ENCODE measurements at places on chromosomes 12 and 14.

GRCh38 chr12:116441292-116441691 lies 117.9 kb upstream of the MAP1LC3B2 start:
- DNase-seq: no peak

DNA sequence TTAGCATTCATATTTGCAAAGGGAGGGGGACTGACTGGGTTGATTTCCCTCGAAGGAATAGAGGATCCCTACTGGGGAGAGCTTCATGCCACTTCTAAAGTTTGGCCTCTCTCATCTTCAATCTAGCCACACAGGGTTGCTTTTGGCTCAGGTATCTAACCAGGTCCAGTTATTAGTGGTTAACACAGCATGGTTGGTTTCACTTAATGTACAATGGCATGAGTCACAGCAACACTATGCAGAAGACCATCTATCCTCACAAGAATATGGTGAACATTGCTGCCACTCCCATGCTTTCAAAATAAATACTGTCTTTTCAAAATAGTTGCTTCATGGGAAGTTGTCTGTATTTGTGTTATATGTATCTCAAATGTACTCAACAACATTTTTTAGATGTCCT lies 6.6 kb upstream of the RAB3IP start:
- no peak for DNase-seq

GRCh38 chr14:60723907-60724618 lies at the start of gene SIX4:
SIX4 (minus strand) TSS chr14:60724351; CDS start chr14:60724074, 277 bp downstream.
- DNase-seq: peak; percentile 50

GRCh38 chr12:24993793-24994192 lies 44.9 kb upstream of the BCAT1 start:
- no peak for DNase-seq

GRCh38 chr12:129973236-129973961 lies 69.6 kb upstream of the TMEM132D start:
- no peak for DNase-seq

DNA sequence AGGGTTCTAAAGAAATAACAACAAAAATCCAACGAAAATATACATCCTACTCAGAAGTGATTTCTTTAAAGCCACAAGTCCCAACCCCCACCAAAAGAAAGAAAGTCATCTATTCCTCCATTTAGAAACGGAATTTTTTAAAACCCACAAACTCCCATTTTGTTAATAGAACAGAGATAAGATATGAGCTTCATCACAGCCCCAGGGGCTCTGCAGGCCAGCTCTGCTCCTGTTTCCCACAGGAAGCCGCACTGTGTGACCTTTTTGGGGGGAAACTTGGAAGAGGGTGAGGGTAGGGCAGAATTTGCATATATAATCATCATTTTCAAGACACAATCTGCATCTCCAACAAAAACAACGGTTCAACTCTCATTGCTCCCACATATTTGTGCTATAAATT lies 2.8 kb downstream of the FBXL14 start:
- DNase-seq: no peak

DNA sequence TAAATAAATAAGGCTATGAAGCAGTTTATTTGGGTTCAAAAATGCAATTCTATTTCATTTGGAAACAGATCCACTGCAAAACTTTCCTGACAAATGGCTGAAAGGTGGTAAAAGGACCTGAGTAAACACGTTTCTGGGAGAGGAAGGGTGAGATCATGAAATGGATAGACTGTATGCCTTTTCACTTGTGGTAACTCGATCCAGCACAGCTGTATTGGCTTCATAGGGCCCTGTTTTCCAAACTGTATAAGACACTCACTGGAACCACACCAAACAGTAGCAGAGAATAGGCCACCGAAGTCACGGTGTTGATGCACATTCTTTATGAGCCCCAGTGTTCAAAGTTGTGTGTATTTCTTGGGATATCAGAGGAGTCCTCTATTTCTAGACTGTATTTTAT lies 325.2 kb upstream of the DIO2 start:
- DNase-seq: no peak

DNA sequence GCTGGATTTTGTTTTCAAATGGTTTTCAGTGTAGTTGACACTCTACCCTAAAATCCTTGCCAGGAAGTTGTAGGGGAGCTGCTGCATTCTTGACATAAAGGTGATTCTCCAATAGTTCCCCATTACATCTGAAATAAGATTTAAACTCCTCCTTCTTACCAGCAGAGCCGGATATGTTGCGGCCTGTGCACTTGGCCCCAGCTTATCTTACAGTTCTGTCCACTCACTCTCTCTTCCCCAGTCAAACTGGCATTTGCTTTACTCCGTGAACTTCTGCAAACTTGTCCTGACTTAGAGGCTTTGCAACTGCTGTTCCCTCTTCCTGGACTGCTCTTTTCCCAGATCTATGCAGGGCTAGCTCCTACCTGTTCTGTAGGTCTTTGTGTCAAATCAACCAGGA lies 929.5 kb downstream of the VRK1 start:
- DNase-seq: no peak

DNA sequence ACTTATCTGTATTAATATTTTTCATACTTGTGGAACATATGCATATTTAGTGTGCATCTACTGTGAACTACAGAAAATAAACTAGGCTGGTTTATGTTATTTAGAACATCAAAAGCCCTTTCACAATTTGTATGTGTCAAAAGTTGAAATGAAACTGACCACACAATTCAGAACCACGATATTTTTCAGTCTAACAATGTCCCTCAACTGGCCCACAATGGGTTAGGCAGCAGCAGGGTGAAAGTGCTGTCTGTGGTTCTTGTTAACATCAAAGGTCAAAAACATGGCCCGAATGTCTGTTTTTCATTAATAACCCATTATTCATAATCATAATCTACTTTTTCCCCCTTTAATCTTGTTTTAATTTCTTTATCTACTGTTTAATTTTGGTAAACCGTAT lies 559.9 kb upstream of the ATP2B1 start:
- DNase-seq: no peak

GRCh38 chr12:92244036-92244435 lies 98.4 kb upstream of the BTG1 start:
- DNase-seq: no peak

DNA sequence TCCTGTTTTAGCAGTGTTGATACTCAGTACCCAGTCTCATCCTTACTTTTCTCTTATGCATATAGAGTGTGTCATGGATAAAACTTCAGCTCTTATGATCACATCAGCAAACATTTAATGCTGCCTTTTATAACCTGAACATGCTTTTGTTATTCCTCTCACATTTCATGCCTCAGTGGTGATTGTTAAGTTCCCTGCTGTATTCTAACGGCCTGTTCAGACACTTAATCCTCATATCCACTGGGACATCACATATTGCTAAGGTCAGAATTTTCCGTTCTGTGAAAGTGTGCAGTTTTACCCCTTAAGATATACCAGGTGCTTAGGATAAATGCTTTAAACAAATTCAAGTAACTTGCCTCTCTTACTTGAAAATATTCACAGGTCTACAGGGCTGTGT lies 268.7 kb upstream of the SEL1L start:
- no peak for DNase-seq

GRCh38 chr12:57087010-57087690 lies 1.8 kb upstream of the NAB2 start:
- peak; percentile 29 for DNase-seq

- no peak for DNase-seq
Observed at GRCh38 chr12:2550561-2551411, 244.0 kb upstream of the FKBP4 start.

DNA sequence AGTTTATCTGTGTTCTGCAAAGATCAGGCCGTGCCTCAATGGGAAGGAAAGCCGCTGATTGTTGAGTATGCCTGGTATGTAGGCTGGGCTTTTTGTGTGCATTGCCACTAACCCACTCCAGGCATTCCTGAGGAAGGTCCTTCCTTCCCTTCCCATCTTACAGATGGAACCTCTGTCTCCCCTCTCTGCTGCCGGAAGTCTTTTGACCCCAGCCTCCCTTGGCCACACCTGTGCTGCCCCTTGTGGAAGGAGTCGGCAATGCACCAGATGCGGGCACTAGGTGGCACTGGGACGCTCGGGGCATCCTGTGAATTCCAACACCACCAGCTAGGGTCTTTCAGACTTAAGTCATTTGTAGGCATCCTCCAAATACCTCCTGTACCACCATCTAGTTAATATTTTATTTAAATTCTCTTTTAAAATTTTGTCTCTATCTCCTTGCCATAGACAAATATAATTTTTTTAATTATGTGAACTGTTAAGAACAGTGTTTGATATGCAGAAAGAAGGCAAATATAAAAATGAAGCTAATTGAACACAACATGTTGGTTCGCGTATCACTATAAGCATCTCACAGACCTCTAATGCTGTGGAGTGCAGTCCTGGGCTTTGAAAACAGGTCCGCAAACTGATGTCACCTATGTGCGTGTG lies 99.6 kb downstream of the RIN3 start:
- no peak for DNase-seq

GRCh38 chr12:21906919-21907493 lies 34.2 kb downstream of the ABCC9 start:
- no peak for DNase-seq

DNA sequence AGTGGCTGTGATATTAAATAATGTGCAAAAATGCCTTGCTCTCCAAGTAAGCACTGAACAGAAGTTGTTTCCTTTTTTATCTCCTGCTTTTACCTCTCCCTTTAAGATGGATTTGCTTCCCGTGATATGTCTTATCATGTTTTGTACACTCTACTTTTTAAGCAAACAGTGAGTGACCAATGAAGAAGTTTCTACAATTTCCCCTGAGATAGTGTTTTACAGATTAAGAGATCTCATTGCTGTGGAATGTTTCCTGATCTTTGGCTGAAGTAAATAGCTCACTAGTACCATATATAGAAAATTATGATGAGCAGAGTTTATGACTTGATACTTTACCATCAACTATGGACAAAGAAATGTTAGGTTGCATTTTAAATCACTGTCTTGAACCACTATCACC lies 184.8 kb upstream of the PDE3A start:
- no peak for DNase-seq

DNA sequence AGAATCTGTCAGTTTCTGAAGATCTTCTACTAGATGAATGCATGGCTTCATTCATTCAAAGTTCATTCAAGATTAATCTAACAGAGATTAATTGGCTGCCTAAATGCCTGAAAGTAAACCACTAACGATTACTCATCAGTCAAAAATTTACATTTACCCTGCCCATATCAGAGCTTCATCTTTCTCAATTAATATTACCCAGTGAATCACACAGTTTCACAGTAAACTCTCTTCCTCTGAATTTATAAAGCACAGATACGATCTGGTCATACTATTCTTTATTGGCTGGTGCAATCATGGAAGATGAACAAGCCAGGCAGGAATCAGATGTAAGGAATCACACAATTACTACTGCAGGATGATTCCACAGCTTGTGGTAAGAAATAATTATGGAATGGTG lies 377.7 kb downstream of the SLC16A7 start:
- DNase-seq: no peak

GRCh38 chr14:106564058-106564643 lies 1037.8 kb downstream of the TMEM121 start:
- DNase-seq: no peak

- DNase-seq: no peak
Observed at GRCh38 chr14:70995671-70996070, 88.4 kb downstream of the PCNX1 start.

DNA sequence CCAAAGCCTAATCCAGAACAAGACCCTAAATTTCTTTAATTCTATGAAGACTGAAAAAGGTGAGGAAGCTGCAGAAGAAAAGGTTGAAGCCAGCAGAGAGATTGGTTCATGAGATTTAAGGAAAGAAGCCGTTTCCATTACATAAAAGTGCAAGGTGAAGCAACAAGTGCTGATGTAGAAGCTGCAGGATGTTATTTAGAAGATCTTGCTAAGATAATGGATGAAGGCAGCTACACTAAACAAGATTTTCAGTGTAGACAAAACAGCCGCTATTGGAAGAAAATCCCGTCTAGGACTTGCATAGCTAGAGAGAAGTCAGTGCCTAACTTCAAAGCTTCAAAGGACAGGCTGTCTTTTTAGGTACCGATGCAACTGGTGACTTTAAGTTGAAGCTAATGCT lies 65.4 kb upstream of the AMIGO2 start:
- no peak for DNase-seq

DNA sequence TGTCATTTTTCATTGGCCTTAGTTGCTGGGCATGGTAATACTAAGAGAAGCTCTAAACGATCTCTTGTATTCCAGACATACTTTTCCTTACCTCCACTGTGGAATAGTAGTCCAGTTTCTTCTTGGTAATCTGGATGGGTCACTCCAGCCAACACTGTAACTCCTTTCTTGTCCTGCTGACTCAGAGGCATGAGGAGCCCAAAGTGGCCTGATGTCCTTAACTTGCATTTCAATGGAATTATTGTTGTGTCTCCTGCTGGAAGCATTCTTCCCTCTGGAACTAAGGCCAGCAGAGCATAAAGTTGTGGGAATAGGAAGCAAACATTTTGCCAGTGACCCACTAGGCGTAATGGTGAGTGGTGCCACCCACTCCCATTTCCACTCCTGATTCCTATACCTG lies 33.1 kb downstream of the DAAM1 start:
- no peak for DNase-seq

DNA sequence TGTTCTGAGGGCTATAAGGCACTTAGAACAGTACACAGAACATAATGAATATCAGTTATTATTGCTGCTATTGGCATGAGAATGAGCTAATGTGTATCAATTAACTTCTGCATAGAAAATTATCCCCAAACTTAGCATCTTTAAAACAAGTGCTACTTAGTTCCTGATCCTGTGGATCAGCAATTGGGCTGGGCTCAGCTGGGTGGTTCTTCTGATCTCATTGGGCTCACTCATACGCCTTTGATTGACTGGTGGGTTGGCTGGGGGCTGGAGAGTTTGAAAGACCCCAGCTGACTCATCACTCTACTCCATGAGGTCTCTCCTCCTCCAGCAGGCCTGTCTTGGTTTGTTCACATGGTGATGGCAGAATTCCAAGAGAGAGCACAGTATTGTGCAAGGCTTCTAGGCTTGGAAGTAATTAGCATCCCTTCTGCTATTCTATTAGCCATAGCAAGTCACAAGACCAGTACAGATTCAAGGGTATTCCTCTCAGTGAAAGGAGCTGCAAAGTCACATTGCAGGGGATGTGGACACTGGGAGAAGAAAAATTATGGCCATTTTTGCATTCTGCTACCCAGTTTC lies 27.2 kb upstream of the HSPB8 start:
- DNase-seq: no peak

DNA sequence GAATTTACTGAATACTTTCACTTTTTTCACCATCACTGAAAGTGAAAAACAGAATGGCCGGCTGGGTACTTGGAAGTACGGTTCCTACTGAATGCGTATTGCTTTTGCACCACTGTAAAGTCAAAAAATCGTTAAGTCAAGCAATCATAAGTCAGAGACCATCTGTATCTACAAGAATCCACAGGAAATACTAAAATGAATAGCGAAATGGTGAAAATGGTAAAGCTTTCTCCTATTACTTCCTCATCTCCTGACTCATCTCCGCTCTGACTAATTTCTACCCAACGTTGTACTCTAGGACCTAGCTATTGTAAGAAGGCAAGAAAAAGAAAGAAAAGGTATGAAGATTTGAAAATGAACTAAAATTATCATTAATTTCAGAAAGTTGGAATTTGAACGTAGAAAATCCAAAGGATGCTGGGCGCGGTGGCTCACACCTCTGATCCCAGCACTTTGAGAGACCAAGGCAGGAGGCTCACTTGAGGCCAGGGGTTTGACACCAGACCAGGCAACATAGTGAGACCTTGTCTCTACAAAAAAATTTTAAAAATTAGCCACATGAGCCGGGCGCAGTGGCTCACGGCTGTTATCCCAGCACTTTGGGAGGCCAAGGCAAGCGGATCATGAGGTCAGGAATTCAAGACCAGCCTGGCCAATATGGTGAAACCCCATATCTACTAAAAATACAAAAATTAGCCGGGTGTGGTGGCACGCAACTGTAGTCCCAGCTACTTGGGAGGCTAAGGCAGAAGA lies 5.3 kb upstream of the CDCA4 start:
- no peak for DNase-seq
